ENCODE measurements at places on chromosomes 4 and X.

GRCh38 chr4:754221-755120 lies 48.8 kb downstream of the PCGF3 start:
- DNase-seq, result no peak

DNA sequence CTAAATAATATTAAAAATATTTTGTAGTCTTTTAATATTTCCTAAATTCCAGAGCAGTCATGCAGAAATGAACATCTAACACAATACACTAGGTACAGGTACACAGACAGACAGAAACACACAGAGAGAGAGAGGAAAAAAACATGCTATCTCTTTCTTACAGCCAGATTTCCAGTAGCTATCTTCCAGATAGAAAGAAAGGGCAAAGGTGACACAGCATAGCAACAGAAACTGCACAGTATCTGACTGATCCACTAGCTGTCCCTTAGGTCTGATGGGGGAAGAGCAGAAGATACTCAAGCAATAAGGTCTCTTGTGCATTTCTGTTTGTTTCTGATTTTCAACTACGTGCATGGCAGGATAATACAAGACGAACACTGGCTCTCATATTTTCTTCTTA lies 7.8 kb downstream of the FBXW7 start:
- no peak for DNase-seq

DNA sequence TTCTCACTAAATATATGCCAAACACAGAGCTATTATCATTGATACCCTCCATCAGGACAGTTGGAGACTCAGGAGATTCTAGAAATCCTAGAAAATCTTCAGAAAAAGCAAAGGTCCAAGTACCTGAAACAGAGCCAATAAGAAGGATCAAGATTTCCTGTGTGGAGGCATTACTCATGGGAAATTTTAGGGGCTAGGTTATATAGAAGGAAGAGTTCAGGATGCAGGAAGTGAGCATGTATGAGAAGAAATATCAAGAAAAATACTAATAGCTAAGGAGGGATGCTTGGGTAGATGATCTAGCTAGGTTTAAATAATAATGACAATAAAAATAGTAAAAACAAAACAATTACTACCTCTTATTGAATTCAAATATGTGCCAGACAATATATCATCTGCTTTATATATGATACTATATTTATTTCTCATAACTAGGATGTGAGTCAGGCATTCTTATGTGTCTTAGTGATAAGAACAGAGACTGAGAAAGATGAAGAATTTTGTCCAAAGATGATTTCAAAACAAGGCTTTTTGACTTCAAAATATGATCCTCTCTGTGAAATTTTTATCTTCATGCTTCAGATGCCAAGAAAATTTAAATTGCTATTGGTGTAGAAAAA lies 66.4 kb upstream of the HHIP start:
- no peak for DNase-seq

GRCh38 chrX:134181275-134181660 lies 55.7 kb upstream of the CCDC160 start:
- DNase-seq, result no peak

DNA sequence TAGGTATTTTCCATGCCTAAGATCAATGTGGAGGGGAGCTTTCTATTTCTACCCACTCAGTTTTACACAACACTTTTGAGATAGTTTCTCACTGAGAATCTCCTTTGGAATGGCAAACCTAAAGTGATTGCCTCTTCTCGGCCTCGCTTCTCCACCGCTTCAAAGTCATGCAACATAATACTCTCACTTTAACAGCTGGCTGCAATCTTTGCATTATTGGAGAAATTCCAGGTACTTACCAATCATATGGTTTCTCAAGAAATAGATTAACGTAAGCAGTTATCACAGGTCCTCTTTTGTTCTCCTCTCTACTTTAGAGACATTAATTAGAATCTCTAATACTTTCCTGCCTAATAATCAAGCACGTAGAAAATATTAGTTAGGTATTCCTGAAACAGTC lies 3.7 kb upstream of the IL13RA2 start:
- DNase-seq, result no peak

DNA sequence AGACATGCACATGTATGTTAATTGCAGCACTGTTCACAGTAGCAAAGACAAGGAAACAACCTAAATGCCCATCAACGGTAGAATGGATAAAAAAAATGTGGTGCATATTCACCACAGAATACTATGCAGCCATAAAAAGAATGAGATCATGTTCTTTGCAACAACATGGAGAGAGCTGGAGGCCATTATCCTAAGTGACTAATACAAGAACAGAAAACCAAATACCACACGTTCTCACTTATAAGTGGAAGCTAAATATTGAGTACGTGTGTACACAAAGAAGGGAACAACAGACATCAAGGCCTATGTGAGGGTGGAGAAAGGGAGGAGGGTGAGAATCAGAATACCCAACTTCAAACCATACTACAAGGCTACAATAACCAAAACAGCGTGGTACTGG lies 17.4 kb upstream of the LNX1 start:
- no peak for DNase-seq

- peak; percentile 28 for DNase-seq
These were observed 450 bp downstream of the ACSL1 start for GRCh38 chr4:184825141-184825895.

GRCh38 chrX:110341189-110342035 lies 17.2 kb upstream of the RTL9 start:
- no peak for DNase-seq

DNA sequence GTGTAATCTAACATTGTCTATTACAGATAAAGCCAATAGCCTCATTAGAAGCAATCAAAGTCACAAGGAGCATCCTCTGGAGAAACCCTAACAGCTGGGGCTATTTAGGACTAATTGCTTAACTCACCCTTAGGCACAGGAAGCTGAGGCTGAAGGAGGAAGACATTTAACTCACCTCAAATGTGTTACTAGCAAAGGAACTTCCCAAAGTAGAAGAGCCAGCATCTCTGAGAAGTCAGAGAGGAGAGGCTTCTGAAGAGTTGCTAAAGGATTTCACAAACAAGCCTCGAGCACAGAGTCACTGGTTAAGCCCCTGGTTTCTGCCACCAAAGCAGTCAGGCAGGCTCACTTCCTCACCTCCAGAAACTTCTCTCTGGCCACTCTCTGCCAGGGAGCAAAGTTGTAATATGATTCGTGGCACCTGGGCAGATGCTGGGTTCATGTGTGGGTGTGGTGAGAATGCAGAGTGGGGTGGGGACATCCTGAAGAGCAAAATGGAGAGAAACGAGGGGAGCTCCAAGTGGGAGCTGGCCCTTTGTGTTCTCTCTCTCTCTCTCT lies 201.3 kb downstream of the HS6ST2 start:
- no peak for DNase-seq

GRCh38 chr4:81485310-81485980 lies 13.7 kb upstream of the RASGEF1B start:
- DNase-seq, result no peak

GRCh38 chrX:850471-850916 lies 219.9 kb downstream of the SHOX start:
- no peak for DNase-seq

- no peak for DNase-seq
These were observed 5.1 kb upstream of the CXCL10 start for GRCh38 chr4:76028350-76028765.

GRCh38 chr4:48193096-48193836 lies 59.2 kb upstream of the TXK start:
- no peak for DNase-seq

DNA sequence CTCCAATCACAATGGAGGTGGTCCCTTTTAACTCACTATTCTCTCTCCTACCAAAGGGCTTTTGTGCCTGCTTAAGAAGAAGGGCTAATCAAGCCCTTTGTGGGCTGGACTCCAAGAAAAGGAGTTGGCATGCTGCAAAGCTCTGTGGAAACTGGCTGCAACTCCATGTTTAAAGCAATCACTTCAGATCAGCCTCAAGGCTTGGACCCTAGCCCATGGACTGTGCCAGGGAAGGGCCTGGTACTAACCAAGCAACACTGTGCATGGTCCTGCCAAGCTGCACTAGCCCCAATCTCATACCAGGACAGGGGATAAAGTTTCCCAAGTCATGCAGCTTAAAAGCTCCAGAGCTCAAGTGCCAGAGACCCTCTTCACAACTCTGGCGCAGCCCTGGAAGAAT lies 86.7 kb downstream of the ATP8A1 start:
- no peak for DNase-seq

GRCh38 chr4:113574636-113575103 lies 186.9 kb downstream of the CAMK2D start:
- DNase-seq, result peak; percentile 44

DNA sequence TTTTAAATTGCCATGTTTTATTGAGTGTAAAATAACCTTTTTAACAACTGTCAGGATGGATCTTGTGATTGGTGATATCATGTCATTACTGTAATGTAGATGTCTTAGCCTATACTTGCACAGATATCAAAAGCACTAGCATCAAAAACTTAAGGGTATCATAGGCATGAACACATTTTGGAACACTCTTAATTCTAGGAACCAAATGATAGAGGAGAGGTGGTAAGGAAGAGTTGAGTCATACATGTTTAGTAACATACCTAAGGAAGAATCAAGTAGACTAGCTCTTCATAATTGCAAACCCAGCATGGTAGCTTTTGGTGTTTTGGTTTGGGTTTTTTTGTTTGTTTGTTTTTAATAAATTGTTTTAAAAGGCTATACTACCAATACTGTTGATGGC lies 43.4 kb downstream of the SMARCAD1 start:
- DNase-seq, result no peak

DNA sequence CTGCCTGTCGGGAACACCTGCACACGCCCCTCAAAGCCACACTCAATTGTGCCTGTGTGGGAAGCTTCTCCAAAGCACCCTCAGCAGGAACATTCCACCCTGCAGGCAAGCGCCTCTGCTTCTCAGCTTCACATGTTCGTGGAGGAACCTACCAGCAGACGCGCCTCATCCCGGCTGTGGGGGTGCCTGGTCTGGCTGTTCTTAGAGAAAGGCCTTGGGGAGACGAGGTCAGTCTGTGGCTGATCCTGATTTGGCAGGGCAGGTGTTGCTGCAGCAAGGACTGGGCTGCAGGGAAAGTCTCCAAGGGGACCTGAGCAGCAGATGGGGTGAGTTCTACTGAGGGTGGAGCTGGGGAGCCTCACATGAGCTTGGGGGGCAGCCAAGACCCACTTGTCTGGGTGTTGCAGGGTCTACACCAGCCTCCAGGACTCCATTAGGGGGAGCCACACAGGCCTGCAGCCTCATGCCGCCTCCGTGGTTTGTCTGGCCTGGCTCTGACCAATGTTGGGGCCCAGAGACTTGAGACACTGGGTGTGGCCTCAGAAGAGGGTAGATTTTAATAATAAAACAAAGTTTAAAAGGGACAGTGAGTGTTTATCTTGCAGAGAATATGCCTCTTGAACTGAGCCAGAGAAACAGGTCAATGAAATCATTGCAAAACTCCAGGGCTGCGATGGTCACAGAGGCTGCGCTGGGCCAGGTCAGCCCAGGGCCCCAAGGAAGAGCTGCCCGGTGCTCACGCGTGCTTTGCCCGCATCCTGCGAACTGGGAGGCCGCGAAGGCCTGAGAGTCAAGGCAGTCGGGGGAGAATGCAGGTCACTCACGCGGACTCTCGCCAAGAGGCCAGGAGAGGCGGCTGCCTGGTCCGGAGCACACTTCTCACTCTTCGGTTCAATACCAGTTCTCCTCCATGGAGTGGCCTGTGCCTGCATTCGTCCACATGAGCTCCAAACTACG lies 21.1 kb downstream of the RNF212 start:
- no peak for DNase-seq

DNA sequence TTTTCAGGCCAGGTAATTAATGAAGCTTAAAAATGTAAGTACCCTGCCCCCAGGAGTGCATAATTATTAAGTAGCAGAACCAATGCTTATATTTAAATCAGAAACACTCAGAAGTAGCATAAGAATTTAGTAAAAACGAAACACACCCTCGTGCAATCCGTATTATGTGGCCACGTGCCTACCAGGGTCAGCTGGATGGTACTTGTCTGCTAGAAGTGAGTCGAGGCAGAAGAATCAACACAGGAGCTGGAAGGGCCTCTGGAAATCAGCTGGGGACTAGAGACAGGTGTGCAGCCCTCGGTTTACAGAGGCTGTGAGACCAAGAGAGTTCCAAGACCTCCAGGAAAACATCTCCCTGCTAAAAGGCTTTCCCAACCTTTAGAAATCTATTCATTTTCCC lies 559 bp upstream of the FAM47E start:
- no peak for DNase-seq

DNA sequence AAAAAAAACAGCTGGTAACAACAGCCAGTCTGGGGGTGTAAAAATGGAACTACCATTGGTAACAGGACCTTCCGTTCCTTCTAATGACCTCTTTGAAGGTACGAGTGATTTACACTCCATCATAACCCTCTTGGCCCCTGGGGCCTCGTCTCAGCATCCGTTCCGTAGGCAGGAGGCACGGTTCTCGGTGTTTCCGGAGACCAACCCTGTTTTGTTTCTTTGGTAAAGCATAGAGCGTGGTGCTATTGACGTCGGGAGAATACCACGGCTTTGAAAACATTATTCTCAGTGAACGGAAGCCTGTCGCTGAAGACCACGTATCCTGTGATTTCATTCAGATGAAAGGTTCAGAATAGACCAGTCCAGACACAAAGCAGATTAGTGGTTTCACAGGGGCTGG lies 198.9 kb downstream of the ASMT start:
- DNase-seq, result no peak

- no peak for DNase-seq
These were observed 12.0 kb downstream of the PDLIM5 start for GRCh38 chr4:94463771-94464170.

GRCh38 chrX:23844502-23845138 lies 61.6 kb downstream of the SAT1 start:
- no peak for DNase-seq

- no peak for DNase-seq
These were observed 77.6 kb downstream of the MAOA start for GRCh38 chrX:43733699-43734098.

DNA sequence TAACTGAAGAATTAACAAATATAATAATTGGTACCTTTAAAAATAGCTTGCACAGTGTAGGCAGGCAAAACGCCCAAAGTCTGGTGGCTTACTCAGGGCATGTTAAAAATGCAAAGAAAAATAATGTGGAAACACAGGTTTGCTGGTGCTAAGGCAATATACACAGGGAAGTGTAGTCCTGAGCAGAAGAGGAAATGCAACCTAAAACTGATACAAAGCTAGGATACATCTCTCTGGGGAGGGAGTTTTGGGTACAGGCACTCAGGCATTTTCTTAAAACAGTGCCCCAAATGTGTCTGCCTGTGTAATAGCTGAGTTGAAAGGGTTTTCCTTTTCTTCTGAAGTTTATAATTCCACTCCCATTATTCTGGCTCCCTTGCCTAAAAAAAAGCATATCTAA lies 47.4 kb downstream of the TMPRSS11E start:
- no peak for DNase-seq

DNA sequence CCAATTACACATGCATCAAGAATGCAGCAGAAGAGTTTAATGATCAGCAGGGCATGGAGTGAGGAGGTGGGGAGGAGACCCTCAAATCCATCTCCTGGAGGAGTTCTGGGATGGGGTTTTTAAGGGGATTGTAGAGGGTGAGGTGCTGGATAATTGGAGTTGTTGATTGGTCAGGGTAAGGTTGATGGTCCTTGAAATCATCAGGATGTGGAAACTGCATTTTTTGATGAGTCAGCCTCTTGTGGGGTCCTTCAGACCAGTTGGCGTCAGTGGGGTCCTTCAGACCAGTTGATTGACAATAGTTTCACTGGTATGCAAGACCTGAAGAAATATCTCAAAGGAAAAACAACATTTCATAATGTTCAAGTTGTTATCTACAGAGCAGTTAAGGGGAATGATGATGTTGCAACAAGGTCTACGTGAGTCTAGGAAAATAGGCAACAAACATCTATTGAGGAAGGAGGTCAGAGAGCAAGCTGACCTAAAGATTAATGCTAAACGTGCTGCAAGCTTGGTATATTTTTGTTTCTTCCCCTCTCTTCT lies 88.3 kb downstream of the NRK start:
- DNase-seq, result no peak
